Forelimb muscle (tissue), 1 donor: ENCODE measurements at places on chromosomes 11 and 22. TPM values are rescaled to one million over a fixed set of nuclear protein-coding genes. Genes with fewer than 3 reads are reported as not detected.

DNA sequence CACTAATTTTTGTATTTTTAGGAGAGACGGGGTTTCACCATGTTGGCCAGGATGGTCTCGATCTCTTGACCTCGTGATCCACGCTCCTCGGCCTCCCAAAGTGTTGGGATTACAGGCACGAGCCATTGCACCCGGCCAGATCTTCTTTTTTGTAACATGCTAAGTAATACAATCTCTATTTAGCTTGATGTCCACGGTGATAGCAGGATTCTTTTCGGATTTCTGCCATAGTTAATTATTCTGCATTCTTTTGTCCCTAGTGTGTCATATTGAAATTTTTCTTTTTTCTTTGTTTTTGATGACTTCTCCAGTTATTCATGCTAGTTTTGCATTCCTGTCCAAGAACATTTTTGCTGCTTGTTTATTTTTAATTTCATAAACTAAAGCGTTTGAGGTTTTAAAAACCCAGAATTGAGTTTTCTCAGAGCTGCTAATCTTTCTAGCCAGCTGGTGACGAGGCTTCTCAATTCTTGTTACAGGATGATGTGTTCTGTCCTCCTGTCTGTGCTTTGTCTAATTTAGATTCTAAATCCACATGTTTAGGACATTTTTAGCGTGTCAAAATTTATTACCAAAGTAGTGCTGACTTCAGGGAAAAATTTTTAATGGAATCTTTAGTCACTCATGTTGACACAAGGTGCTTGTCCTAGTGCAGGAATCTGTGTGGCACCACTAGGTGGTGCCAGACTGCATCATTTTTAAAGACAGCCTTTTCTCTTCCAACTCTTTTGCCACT lies 21.8 kb downstream of the NF2 start:
- peak; percentile 35 for DNase-seq

Gene DKK3
- polyA plus RNA-seq = 57.3 TPM

- DNase-seq = no peak
Measured at GRCh38 chr11:64649291-64649697, 58.3 kb downstream of the SLC22A12 start.

DNA sequence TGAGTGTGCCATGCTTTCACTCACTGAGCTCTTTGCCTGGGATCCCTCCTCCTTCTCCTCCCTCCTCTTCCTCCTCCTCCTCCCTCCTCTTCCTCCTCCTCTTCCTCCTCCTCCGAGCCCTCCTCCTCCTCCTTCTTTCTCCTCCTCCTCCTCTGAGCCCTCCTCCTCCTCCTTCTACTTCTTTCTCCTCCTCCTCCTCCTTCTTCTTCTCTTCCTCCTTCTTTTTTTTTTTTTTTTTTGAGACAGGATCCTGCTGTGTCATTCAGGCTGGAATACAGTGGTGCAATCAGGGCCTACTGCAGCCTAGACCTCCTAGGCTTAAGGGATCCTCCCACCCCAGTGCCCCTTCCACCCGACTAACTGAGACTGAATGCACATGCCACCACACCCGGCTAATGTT lies 62.3 kb downstream of the DEUP1 start:
- no peak for DNase-seq

GRCh38 chr22:25139062-25139461 lies 60.6 kb upstream of the CRYBB3 start:
- DNase-seq = no peak

GRCh38 chr11:11261629-11262028 lies 91.4 kb downstream of the CSNK2A3 start:
- DNase-seq = no peak

DNA sequence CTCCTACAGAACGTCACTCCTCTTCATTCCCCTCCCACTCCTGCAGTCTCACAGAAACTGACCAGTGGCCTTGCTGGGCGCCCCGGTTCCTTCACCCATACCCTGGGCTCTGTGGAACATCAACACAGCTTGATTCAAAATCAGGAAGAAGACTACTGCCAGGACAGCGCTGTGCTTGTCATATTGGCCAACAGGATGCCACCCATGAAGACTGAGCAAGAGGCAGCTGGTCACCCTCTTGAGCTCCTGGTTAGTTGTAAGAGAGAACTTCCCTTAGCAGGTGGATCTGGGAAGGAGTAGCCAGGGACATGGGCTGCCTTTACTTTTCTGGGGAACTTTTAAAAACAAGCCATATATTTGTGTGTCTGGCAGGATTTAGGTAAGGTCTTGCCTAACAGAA lies 110.4 kb upstream of the TIMP3 start:
- DNase-seq = no peak

Gene SMTNL1
- 246 TPM for polyA plus RNA-seq

Gene SHANK3
- polyA plus RNA-seq = 17.8 TPM

Gene MS4A4A
- 9.4 TPM for polyA plus RNA-seq

Gene SAA2
- polyA plus RNA-seq = not detected

DNA sequence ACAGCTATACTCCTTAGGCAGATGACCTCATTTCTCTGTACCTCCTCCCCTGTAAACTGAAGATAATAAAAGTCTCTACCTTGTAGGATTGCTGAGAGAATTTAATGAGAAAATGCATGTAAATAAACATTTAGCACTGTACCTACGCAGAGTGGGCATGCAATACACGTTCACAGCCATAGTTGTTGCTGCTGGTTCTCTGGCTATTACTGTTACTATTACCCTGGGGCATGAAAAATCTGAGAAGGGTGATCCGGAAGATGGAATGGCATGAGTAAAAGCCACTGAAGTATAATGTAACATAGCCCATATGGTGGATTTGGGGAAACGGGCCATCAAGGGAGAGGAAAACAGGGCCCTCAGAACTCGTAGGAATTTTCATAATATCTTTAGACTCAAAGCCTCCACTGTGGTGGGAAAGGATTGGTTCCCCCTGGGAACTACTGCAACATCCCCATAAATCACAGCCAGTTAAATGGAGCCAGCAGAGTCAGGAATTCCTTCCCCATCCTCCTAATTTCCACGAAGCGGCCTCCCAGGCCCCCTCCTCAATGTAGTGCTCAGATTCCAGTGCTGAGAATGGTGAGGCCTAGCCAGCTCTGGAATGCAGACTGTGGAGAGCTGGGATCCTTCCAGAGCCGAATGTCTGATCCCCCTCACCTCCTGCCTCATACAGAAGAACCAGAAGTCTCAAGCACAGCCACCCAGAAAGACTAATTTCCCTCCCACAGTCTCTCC lies 205.3 kb downstream of the MN1 start:
- DNase-seq = no peak

GRCh38 chr11:44351898-44352498 lies 42.1 kb upstream of the ALX4 start:
- no peak for DNase-seq

DNA sequence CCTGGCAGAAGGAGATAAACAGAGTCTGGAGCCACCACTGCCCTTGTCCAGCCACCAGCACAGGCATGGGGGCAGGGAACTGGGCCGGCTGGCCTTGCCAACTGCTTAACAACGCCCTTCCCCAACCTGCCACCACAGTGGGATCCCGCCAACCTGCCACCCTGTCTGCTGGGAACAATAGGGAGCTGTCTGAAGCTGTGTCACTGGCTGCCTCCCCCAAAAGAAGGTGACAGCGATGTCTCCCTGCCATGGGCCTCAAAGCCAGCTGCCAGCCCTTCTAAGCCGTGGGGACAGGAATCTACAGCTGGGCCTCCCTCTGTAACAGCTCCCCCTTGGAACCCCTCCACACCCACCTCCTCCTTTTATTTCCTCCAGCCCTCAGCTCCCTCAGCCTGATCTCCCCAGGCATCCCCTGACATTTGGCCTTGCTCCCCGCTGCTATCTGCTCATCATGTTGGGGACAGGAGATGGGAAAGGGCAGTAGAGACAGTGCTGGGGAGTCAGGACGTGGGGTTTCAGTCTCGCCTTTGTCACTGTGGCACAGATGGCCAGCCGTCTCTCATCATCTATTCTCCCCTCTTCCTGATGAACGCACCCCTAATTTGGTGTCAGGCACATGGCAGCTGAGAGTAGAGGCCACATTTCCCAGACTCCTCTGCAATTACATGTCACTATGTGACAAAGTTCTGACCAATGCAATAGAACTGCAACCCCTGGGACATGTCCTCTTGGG lies 51.3 kb upstream of the PRDM11 start:
- DNase-seq = no peak

- no peak for DNase-seq
Measured at GRCh38 chr11:17846852-17847453, 112.4 kb downstream of the KCNC1 start.

- no peak for DNase-seq
Measured at GRCh38 chr11:83510530-83511460, 224.6 kb upstream of the CCDC90B start.

DNA sequence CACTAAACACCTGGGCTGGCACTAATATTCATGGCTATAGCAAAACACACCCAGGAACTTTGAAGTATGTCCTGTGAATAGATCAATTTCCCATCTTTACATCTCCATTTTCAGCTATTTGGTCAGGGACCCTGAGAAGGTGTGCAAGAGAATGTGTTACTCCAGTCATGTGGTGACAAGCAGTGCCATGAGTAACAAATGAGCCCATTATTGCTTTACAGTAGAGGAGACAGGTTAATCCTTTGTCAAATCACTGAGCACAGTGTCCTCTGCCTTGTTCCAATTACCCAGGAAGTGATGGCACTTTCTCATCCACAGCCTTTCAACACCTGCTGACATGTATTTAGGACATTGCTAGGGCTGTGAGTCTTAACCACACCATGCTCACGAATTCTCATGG lies 664.8 kb upstream of the API5 start:
- no peak for DNase-seq

DNA sequence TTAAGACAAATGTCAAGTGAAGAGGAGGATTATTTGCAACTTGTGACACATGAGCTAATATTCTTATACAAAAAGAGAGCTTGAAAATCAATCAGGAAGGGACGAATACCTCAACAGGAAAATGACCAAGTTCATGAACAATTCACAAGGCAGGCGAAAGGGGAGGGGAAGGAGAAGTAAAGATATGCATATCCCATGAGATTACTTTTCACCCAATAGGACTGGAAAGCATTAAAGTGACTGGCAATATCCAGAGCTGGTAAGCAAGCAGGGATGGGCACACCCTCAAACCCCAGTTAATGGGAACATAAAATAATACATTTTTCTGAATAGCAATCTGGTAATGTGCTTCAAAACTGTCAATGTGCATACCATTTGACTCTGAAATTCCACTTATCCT lies 129.5 kb downstream of the SLC1A2 start:
- DNase-seq = no peak

DNA sequence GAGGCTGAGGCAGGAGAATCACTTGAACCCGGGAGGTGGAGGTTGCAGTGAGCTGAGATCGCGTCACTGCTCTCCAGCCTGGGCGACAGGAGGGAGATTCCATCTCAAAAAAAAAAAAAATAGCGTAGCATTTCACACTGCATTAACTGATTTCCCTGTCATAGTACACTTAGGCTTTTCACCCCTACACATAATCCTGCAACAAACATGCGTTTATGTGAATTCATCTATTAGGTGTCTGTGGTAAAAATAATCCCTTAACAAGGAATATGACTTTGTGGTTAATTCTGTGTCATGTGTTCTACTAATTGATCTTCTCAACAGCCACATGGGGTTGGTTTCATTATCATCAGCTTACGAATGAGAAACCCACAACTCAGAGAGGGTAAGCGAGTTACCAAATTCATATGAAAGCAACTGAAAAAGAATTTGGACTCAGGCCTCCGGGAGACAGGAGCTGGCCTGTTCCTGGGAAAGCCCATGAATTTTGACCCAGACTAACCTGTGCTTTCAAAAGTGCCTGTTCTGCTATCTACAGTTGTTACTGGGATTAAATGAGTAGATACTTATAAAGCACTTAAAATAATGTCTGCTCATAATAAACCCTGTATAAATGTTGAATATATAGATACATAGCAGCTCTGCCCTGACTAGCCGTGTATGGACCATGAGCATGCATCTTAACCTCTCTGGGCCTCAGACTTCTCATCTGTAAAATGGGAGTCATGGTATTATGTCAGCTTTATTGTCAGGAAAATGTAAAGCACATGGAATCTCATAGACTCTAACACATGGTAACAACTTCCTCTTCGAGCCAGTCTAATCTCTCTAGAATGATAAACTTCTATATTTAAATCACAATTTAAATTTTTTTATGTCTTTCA lies 36.6 kb downstream of the KCNJ1 start:
- no peak for DNase-seq

GRCh38 chr11:57792870-57793269 lies 31.3 kb downstream of the CTNND1 start:
- DNase-seq = no peak

Gene OR52I1
- not detected for polyA plus RNA-seq

Gene KRTAP5-5
- not detected for polyA plus RNA-seq

- DNase-seq = no peak
Measured at GRCh38 chr11:69403556-69404215, 77.8 kb upstream of the LINC01488 start.

Gene MEI1
- 0.68 TPM for polyA plus RNA-seq

GRCh38 chr11:74020539-74020938 lies 11.7 kb upstream of the UCP3 start:
- DNase-seq = no peak

- no peak for DNase-seq
Measured at GRCh38 chr11:24286238-24286637, 210.6 kb upstream of the LUZP2 start.

DNA sequence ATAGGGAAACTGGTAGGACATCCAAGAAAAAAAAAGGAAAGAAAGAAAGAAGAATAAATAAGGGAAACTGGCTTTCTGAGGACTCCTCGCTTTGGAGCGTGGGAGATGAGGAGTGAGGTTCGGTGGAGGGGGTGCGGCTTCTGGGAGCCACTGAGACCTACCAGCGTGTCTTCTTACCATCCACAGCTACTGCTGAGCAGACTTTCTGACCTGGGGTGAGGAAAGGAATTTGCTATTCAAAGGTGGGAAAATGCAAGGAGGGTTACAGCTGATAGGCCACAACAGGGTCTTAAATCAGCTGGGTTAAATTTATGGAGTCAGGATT lies 488 bp upstream of the SELENOM start:
- DNase-seq = no peak

DNA sequence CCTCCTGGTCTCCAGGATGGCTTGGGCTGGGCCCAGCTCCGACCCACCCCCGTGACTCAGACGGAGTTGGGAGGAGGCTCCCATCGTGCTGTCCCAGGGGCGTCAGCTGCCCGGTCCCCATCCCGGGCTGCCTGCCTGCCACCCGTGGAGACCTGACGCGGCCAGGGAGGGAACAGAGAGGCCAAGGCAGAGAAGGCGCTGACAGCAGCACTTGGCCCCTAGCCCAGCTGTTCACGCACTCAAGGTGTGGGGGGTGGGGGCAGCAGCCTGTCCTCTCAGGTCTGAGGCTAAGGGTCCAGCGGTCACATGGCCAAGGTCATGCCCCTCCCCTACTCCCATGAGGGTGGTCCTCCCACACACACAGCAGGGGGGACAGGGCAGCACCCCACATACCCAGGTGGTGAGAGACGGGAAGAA lies 48.6 kb downstream of the ELFN2 start:
- no peak for DNase-seq

- DNase-seq = no peak
Measured at GRCh38 chr11:131737357-131737756, 366.9 kb downstream of the NTM start.
